ENCODE measurements at places on chromosomes 16 and 17.
A peak's percentile ranks its signal among the peaks of the same experiment; 100 is the strongest.

- no peaks in the 10 kb centered on the region for H3K36me3 ChIP-seq
- no peak overlapping the region for H3K27ac ChIP-seq
- no peak for DNase-seq
- H3K4me1 ChIP-seq, result no peaks in the 10 kb centered on the region
- H3K27me3 ChIP-seq, result no peaks in the 10 kb centered on the region
- H3K4me3 ChIP-seq, result no peak overlapping the region
Observed at GRCh38 chr16:12171206-12171605, 194.7 kb downstream of the SNX29 start.

- no peaks in the 10 kb centered on the region for H3K27me3 ChIP-seq
- no peak overlapping the region for H3K27ac ChIP-seq
- H3K4me3 ChIP-seq, result no peak overlapping the region
- H3K36me3 ChIP-seq, result no peaks in the 10 kb centered on the region
- no peak for DNase-seq
Observed at GRCh38 chr17:5580367-5580766, 3.9 kb downstream of the NLRP1 start.

GRCh38 chr16:20271893-20272292 is 55.4 kb downstream of the GP2 start:
- no peak overlapping the region for H3K27ac ChIP-seq
- no peaks in the 10 kb centered on the region for H3K36me3 ChIP-seq
- no peaks in the 10 kb centered on the region for H3K27me3 ChIP-seq
- no peak for DNase-seq
- H3K4me1 ChIP-seq, result no peaks in the 10 kb centered on the region
- H3K4me3 ChIP-seq, result no peak overlapping the region

- H3K36me3 ChIP-seq, result no peaks in the 10 kb centered on the region
- no peak overlapping the region for H3K4me3 ChIP-seq
- no peaks in the 10 kb centered on the region for H3K4me1 ChIP-seq
- no peak overlapping the region for H3K27ac ChIP-seq
- DNase-seq, result no peak
Observed at GRCh38 chr17:27526604-27527002, 70.4 kb downstream of the KSR1 start.

- no peaks in the 10 kb centered on the region for H3K4me1 ChIP-seq
- no peaks in the 10 kb centered on the region for H3K36me3 ChIP-seq
- no peak overlapping the region for H3K27ac ChIP-seq
- no peak overlapping the region for H3K4me3 ChIP-seq
- no peaks in the 10 kb centered on the region for H3K27me3 ChIP-seq
- no peak for DNase-seq
Observed at GRCh38 chr17:56717471-56717870, 116.2 kb downstream of the C17orf67 start.

GRCh38 chr16:117379-118365 is 20.8 kb downstream of the NPRL3 start:
- no peak overlapping the region for H3K4me3 ChIP-seq
- H3K27me3 ChIP-seq, result no peaks in the 10 kb centered on the region
- DNase-seq, result peak; percentile 92
- no peaks in the 10 kb centered on the region for H3K4me1 ChIP-seq

DNA sequence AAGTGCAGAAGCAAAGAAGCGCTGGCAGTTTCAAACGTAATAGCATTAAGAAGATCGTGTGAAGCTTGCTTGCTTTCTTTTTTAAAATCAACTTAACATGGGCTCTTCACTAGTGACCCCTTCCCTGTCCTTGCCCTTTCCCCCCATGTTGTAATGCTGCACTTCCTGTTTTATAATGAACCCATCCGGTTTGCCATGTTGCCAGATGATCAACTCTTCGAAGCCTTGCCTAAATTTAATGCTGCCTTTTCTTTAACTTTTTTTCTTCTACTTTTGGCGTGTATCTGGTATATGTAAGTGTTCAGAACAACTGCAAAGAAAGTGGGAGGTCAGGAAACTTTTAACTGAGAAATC is 17.4 kb upstream of the RAB11FIP4 start:
- no peak overlapping the region for H3K4me3 ChIP-seq
- H3K27ac ChIP-seq, result no peak overlapping the region
- H3K27me3 ChIP-seq, result no peaks in the 10 kb centered on the region
- peaks cover 11% of the 10 kb centered on the region for H3K36me3 ChIP-seq
- DNase-seq, result no peak

- H3K36me3 ChIP-seq, result no peaks in the 10 kb centered on the region
- peaks cover 3% of the 10 kb centered on the region for H3K4me1 ChIP-seq
Observed at GRCh38 chr17:49013311-49014213, 16.4 kb downstream of the IGF2BP1 start.

- H3K27me3 ChIP-seq, result no peaks in the 10 kb centered on the region
- H3K27ac ChIP-seq, result no peak overlapping the region
- no peaks in the 10 kb centered on the region for H3K36me3 ChIP-seq
- no peaks in the 10 kb centered on the region for H3K4me1 ChIP-seq
- DNase-seq, result no peak
Observed at GRCh38 chr17:13822700-13823099, 221.0 kb upstream of the HS3ST3A1 start.

DNA sequence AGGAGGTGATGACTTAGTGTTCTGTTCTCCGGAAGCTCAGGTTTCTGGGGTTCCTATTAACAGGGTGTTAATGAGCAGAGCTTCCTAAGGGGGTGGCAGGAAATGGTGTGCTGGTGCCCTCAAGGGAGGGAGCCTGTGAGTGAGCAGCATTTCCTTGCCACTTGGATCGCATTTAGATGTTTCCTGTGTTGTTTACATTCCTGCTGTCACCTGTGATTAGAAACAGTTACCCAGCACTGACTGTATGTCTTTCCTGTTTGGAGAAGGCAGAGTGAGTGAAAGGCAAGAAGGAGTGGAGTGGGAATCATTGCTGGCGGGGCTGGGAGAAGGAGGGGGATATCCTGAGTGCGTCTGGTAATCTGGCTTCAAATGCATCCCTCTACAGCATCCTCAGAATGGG is 214.6 kb downstream of the CCDC182 start:
- no peak for DNase-seq
- H3K4me1 ChIP-seq, result peaks cover 6% of the 10 kb centered on the region
- H3K27ac ChIP-seq, result no peak overlapping the region
- H3K4me3 ChIP-seq, result no peak overlapping the region
- H3K27me3 ChIP-seq, result no peaks in the 10 kb centered on the region

- no peaks in the 10 kb centered on the region for H3K36me3 ChIP-seq
- no peak overlapping the region for H3K4me3 ChIP-seq
- no peaks in the 10 kb centered on the region for H3K27me3 ChIP-seq
- no peak for DNase-seq
Observed at GRCh38 chr16:9060225-9060624, 31.2 kb upstream of the HAPSTR1 start.

- H3K27ac ChIP-seq, result no peak overlapping the region
- no peaks in the 10 kb centered on the region for H3K36me3 ChIP-seq
- H3K4me1 ChIP-seq, result no peaks in the 10 kb centered on the region
- H3K27me3 ChIP-seq, result no peaks in the 10 kb centered on the region
- peak overlapping the region; percentile 2 for H3K4me3 ChIP-seq
- DNase-seq, result no peak
Observed at GRCh38 chr17:15650741-15651582, 31.5 kb upstream of the FBXW10B start.

DNA sequence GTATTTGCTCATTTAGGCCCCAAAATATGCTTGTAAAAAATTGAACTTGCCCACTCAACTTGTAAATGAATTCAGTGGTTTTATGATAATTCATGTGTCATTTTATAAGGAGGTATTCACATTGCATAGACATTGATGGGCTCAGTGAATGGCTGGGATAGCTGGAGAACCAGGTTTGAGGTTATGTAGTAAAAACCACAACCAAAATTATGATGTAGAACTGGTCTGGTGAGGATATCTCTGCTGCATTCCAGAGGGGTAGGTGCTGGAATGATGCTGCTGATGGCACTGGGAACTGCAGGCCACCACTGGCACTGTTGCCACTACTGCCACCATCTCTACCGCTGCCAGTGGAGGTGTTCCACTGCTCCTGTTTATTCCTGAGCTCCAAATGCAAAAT is 21.5 kb upstream of the RABEP1 start:
- DNase-seq, result no peak
- no peaks in the 10 kb centered on the region for H3K36me3 ChIP-seq
- H3K27me3 ChIP-seq, result no peaks in the 10 kb centered on the region
- no peak overlapping the region for H3K4me3 ChIP-seq
- H3K4me1 ChIP-seq, result no peaks in the 10 kb centered on the region
